ENCODE measurements at places on chromosomes 4 and X.

DNA sequence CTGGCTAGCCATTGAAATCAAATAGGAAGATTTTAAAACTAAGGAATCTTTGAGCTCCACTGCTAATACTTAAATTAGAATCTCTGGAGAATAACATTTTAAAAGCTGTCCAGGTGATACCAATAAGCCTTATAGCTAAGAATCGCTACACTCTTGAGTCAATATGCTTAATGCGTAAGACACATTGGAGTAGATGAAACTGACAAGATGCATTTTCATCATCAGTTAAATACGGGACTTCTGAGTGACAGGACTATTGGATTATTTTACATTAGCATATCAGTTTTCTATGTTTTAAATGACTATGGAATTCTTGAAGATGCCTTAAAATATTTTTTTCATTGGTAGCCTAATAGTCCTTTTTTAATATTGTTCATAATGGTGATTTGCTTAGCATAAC lies 80.2 kb downstream of the ATOH1 start:
- DNase-seq: no peak

DNA sequence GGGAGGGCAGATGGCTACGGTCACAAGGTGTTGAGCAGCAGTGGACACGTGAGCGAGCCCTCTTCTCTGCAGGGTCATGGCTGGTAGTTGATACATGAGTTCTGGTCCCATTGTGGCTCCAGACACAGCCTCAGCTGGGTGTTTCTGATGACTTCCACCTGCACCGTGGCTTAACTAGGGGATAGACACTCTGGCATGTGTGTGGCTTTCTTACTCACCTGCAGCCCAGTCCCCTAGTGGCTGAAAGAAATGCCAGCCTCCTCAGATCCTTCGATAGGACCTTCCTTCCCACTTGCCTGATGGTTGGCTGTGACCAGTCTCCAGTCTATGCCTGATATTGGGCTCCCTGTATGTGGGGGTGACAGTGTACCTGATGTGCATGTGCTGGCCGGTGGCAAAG lies 5.0 kb downstream of the GPR78 start:
- DNase-seq: no peak

- DNase-seq: no peak
Measured at GRCh38 chr4:183436417-183436816, 8.0 kb upstream of the CDKN2AIP start.

- DNase-seq: no peak
Measured at GRCh38 chr4:80790152-80790551, 240.4 kb upstream of the BMP3 start.

- DNase-seq: no peak
Measured at GRCh38 chr4:74189331-74190043, 31.6 kb downstream of the MTHFD2L start.

GRCh38 chrX:21963731-21964405 lies 23.4 kb downstream of the SMS start:
- no peak for DNase-seq

- no peak for DNase-seq
Measured at GRCh38 chrX:16087076-16087475, 36.3 kb upstream of the GRPR start.

DNA sequence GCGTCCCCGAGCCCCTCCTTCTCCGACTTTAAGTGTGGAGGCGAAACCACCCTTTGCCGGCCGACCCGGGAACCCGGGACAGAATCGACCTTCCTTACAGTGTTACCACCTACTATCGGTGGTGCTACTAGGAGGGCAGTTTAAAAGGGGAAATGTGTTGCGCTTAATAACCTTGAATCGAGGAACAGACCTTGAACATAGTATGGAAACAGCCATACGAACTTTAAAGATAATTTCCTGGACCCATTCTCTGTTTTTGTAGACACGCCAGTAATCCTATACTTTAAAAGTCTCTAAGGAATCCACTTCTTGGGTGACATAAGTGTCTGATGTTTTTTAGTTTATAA lies 1.5 kb downstream of the ING2 start:
- DNase-seq: no peak

GRCh38 chr4:187839765-187840164 lies 155.8 kb upstream of the ZFP42 start:
- no peak for DNase-seq

DNA sequence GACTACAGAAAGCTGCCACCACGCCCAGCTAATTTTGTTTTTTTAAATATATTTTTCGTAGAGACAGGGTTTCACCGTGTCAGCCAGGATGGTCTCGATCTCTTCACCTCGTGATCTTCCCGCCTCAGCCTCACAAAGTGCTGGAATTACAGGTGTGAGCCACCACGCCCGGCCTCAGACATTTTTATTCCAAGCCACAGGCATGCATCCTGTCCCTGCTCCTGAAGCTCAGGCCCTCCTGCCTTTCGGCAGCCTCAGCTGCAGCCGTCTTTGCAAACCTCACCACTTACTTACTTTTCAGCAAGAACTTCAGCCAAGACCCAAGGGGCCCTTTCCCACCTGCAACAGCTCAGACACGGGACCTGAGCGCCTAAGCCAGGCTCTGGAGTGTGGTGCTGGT lies 26.0 kb downstream of the FAM53A start:
- no peak for DNase-seq

DNA sequence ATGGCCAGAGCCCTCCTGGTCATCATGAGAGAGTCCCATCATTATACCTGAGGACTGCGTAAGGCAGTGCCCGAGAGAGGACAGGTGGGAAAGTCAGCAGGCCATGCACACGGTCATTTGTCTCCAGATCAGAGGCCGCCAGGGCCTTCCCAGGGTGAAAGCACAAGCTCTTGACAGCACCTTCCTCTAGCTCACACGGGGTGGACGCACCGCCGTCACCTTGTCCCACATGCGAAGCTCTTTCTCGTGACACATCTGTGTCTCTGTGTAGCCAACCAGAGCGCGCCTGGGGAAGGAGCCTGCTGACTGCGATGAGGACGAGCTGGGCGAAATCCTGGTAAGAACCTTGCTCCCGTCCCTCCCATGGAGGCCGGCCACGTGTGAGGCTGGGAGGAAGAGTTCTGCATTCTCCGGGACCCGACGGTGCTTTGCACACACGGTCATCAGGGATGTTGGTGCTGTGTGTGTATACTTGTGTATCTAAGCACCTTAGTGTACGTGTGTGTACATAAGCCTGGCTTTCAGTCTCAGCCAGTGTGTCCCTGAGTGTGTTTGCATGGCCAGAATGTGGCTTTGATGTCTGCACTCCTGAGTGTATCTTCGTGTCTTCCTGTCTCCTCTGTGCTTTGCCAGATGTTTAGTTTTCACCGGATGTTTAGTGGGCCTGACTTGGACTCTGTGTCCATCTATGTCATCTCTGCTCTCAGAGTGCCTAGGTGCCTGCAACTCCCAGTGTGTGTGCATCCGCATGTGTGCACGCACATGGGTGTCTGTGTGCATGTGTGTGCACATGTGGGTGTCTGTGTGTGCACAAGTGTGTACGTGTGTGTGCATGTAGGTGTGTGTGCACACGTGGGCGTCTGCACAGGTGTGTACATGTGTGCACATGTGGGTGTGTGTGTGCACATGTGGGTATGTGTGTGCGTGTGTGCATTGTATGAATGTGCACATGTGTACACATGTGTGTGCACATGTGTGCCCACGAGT lies 15.1 kb downstream of the ATP5ME start:
- no peak for DNase-seq

GRCh38 chr4:120922381-120923206 lies at the start of gene PRDM5:
TSS of gene PRDM5 (minus strand) at chr4:120922726. CDS start at chr4:120922608, 118 bp downstream.
- DNase-seq: no peak

DNA sequence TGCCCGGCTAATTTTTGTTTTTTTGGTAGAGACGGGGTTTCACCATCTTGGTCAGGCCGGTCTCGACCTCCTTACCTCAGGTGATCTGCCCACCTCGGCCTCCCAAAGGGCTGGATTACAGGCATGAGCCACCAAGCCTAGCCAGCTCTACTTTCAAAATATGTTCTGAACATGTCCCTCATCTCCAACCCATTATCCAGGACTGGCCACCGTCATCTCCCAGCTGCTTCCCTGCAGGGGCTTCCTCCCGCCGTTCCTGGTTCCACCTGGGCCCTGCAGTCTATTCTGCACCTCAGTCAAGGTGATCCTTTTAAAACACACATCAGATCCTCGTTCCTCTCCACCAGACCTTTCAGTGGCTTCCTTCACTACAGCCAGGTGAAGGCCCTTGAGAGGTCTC lies 80.9 kb upstream of the NKX1-1 start:
- DNase-seq: no peak

DNA sequence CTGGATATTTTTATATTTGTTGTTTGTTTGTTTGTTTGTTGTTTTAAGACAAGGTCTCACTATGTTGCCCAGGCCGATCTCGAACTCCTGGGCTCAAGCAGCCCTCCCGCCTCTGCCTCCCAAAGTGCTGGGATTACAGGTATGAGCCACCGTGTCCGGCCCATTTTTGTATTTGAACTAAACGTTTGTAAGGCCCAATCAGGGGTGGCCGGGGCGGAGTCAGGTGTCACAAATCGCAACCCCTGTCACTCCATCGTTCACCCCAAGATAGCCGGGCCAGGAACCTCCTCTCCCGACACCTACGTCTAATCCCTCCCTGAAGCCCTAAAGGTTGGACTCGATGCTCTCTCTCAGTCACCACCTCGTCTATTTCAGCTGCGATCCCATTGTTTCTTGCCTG lies 722 bp upstream of the EFHC2 start:
- peak; percentile 0 for DNase-seq

DNA sequence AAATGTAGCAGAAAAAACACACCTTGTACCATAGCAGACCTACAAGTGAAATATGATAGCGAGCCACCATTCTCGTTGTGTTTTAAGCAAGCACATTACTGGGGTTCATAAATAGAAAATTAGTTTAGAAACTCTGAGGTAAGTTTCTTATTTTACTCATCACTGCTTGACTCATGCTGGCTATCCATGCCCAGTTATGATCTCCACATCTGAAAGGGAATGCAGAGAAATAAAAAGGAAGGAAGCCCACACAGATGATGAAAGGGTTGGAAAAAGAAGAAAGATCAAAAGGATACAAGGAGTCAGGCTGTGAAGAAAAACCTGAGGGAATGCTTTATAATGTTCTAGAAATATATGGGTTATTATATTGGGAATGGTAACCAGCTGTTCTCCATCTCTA lies 54.5 kb downstream of the CAMK2D start:
- DNase-seq: no peak

DNA sequence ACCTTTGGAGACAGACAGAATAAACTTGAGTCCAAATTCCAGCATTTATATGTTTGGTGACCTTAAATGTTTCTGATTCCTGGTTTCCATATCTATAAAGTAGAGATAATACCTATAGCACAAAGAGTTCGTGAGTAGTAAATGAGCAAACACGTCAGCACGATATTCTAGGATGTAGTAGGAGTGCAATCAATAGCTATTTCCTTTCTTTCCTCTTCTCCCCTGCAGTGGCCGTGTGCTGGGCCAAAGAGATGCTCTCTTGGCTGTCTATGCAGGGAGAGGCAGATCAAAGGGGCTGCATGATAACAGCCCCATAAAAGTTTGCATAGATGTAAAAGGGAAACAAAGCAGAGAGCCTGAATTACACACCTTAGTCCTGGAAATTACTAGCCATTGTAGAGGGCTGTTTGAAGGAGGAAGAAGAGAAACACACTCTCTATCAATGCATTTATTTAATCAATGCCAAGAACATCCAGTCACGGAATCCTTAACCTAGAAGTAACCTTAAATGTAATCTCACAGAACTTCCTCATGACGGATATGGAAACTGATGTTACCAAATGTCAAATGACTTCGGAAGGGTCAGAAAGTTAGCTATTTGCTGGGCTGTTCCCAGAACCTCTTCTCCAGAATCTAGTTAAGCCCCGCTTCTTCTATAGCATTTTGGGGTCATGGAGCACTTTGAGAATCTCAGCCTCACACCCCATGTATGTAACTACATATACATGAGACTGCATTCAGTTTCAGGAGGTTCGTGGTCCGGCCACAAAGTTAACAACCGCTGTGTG lies 35.5 kb upstream of the PLAC8 start:
- no peak for DNase-seq

- DNase-seq: no peak
Measured at GRCh38 chr4:5041699-5042098, 9.6 kb upstream of the STK32B start.

- no peak for DNase-seq
Measured at GRCh38 chr4:76035141-76035540, 729 bp downstream of the CXCL11 start.

GRCh38 chrX:13198056-13198761 lies 121.6 kb downstream of the ATXN3L start:
- no peak for DNase-seq

DNA sequence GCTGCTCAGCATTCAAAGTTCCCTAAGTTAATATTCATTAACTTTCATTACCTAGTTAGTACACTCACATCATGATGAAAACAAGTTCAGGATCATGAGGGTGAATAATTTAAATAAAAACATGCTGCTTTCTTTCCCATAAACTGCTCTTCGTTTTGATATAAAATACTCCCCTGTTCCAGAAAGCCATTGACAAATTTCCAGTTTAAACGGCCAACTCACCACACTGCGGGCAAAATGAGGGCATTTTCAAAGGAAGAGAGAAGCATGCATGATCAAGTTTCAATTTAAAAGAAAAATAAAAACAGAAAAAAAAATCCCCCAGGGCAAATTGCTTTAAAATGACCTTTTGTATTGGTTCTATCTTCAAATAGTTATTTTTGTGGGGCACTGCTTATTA lies 69.6 kb downstream of the EPHA5 start:
- DNase-seq: no peak

DNA sequence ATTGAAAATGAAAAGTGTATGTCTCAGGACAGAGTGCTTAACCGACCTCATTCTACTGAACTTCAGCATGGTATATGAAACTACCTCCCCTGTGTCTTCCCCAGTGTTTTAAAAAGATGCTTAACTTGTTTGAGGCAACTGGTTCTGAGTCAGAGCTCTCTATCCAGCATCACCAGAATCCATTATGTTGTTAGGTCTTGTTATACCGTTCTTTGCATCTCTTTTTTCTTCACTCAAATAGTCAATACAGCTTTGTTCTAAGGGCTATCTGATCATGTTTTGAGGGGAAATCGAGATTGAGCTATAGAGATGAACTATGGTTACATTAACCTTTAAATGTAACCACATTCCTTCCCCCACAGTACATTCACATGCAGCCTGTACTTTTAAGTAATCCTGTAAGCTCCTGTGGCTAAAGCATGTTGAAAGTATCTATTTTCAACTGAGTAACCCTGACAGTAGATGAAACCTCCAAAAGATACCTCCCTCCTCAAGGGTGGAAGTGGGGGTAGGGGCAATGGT lies 514.4 kb downstream of the RPA4 start:
- DNase-seq: no peak

- no peak for DNase-seq
Measured at GRCh38 chr4:126520731-126521130, 1112.0 kb upstream of the INTU start.

DNA sequence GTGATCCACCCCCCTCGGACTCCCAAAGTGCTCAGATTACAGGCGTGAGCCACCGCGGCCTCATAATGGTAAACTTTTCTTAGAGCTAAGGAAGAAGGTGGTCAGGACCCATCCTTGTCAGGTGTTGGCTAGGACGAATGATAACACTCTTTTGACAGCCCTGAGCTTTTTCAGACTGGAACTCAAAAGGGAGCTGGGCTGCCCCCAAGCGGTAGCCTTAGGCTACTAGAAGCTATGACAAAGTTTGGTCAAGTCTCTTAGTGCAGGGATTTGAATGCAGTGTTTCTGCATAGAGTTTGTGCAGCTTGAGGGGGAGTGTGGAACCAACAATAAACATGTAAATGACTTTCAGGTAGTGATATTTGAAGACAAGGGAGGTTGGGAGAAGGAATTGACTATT lies 11.8 kb upstream of the HSD17B10 start:
- DNase-seq: no peak

Data from stimulated activated CD4-positive, alpha-beta T cell treated with anti-CD3 and anti-CD28 coated beads, Interleukin-12 subunit alpha, Interleukin-12 subunit beta, amount 100 ng/mL, for 24 hours (primary cell).